Right ventricle myocardium superior (tissue), 1 donor: ENCODE measurements at places on chromosomes 12 and 14. TPM values are rescaled to one million over a fixed set of nuclear protein-coding genes. Genes with fewer than 3 reads are reported as not detected.

Gene FNTB
- total RNA-seq: 15.8 TPM

Gene LRRC9
- total RNA-seq: not detected

Gene GLT8D2
- 6.1 TPM for total RNA-seq

Gene RPS29
- total RNA-seq: 966 TPM

Gene NFE2
- 0.40 TPM for total RNA-seq

Gene DEPDC4
- total RNA-seq: 0.32 TPM

Gene LRR1
- total RNA-seq: 5.1 TPM

Gene KLRG1
- 4.8 TPM for total RNA-seq

- DNase-seq: no peak
Observed at GRCh38 chr12:130152386-130152785, 9.9 kb upstream of the FZD10 start.

GRCh38 chr14:89484051-89484844 lies 67.2 kb upstream of the FOXN3 start:
- DNase-seq: no peak

DNA sequence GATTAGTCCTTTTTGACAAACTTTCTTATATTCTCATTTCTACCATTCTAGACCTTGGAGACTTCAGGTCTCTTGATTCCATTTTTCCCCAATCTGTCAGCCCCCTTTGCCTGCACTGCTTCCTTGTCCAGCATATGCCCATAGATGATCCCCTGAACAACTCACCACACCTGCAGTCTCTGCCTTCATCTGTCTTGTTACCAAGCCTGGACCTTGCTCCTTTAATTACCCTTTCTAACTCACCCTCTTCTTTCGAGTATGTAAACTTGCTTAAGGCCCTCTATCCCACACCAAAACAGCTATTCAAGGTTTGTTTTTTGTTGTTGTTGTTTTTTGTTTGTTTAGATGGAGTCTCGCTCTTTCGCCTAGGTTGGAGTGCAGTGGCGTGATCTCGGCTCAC lies 9.6 kb downstream of the COX14 start:
- no peak for DNase-seq

- DNase-seq: peak; percentile 37
Observed at GRCh38 chr12:103928682-103929045, 1.5 kb upstream of the HSP90B1 start.

- DNase-seq: peak; percentile 55
Observed at GRCh38 chr12:75837700-75838099, 193.9 kb downstream of the PHLDA1 start.

GRCh38 chr12:83389237-83389996 lies 702.7 kb downstream of the TMTC2 start:
- no peak for DNase-seq

DNA sequence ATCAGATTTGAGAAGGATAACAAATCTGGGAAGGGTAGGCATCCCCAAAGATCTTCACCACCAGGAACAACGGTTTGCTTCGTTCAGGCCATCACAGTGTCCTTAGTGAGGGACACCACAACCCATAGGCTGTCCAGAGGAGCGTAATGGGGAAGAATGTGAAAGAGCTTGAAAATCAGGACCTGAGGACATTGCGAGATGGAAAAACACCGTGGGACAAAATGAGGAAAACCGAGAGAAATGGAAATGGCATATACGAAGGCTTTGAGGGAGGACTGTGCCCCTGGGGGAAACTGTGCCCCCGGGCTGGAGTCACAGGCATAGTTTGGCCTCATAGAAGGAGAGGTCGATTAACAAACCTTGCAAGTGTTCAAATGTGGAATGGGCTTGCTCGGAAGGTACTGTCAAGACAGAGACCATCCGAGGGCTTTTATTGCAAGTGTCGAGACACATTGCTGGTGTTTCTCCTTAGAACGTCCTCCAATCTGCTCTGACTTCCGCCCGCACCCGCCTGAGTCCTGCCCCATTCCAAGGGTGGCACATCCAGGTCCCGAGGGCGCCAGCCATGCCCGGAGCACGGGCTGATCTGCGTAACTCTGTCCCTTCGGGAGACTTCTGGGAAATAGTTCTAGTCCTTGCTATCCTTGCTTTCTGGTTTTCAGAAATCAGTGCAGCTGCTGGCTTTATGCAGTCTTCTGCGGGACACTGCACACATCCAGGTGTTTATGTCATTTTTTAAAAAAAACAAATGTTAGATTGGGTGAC lies 885 bp upstream of the PALS1 start:
- peak; percentile 73 for DNase-seq

GRCh38 chr12:124688356-124688992 lies 121.1 kb upstream of the NCOR2 start:
- no peak for DNase-seq

DNA sequence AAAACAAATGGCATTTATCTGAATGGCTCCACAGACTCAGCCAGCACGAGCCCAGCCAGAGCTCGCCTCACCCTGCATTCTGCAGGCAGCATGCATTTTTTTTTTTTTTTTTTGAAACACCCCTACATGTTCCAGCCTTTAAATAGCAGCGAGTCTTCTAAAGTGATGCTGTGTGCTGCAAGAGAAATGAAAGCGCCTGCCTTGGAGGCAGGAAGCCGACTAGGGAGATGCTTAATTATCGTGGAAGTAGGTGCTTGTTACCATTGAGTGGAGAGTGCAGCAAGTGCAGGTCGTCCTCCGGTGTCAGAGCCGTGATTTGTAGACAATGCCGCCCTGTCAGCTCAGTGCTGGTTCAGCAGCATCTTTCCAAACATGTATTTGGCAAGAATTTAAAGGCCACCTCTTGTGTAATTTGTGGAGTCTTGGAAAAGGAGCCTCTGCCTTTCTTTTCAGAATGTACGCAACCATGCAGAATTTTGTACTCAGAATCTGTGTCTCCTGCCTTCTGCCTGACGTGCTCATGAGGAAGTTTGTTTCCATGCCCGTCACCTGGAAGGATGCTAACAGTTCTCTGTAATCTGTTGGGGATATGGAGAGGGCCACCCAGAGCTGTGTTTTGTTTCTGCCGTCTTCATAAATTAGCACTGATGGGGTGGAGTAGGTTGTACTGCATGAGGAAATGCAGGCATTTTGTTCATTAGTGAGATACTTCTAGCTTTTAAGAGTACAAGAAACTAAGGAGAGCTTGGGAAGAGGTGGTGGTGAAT lies 345.9 kb upstream of the RGS6 start:
- no peak for DNase-seq

GRCh38 chr14:83559721-83560120 lies 1970.2 kb upstream of the FLRT2 start:
- no peak for DNase-seq

- peak; percentile 45 for DNase-seq
Observed at GRCh38 chr12:6548966-6549683, 6.7 kb downstream of the IFFO1 start.
